Activated T-cell treated with anti-CD3 and anti-CD28 coated beads, Interleukin-2, amount 50 U/mL, for 72 hours (primary cell): ENCODE measurements at places on chromosomes 4 and X. TPM values are rescaled to one million over a fixed set of nuclear protein-coding genes. Genes with fewer than 3 reads are reported as not detected.

The PAGE1 gene
- total RNA-seq: not detected

The NALF2 gene
- 0.31 TPM for total RNA-seq

The WDR17 gene
- 2.9 TPM for total RNA-seq

The ALG13 gene
- 112 TPM for total RNA-seq

The DIPK2B gene
- 0.05 TPM for total RNA-seq

The UGT2B17 gene
- not detected for total RNA-seq

The SSX4B gene
- total RNA-seq: not detected

The CTAG2 gene
- not detected for total RNA-seq

The ARR3 gene
- total RNA-seq: not detected

DNA sequence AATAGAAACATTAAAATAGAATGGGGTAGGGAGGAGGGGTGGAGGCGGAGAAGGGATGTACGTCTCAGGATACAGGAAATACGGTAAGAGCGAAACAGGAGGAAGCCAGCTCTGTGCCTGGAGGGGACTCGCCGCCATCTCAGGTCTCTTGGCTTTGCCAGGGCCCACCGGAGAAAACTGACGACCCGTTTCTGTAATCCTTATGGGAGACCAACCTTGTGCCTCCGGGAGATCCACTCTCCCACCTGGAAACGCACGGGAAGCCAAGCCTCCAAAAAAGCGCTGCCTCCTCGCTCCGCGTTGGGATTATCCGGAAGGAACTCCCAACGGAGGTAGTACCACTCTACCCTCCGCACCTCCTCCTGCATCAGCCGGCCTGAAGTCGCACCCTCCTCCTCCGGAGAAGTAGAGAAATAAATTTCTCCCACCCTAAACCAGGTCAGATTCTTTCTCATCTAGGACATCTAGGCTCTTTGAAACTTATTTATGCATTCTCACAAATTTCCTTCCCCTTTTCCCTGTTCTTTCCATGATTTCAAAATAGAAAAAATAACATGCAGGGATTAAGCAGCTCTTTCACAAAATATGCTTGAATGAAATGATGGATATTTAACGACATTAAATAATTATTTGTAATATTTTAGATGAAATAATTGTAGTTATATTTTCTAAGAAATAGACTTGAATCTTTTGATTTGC lies at the start of gene NBDY:
Gene NBDY (plus strand): TSS at position 92 of the 699 bp plus-strand sequence. CDS start 111 bp downstream, at position 203.
- peak; percentile 39 for DNase-seq

DNA sequence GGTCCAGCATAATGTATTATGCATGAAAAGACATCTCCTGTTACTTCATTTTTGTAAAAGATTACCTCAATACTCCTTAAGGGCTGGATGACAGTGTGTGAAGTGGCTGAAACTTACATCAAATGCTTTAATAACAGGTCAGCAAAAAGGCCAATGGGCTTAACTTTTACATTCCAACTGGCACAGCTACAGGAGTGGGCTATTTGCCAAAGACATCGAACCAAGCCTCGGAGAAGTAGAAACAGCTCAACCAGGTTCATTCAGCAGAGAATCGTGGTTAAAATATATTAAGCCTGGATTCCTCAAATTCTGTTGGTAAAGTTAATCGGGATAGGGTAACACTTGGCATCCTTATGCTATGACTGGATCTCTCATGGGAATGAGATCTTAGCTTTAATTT lies 639.7 kb downstream of the TRIML1 start:
- no peak for DNase-seq

GRCh38 chr4:47642985-47643760 lies 158.1 kb downstream of the ATP10D start:
- DNase-seq: no peak

DNA sequence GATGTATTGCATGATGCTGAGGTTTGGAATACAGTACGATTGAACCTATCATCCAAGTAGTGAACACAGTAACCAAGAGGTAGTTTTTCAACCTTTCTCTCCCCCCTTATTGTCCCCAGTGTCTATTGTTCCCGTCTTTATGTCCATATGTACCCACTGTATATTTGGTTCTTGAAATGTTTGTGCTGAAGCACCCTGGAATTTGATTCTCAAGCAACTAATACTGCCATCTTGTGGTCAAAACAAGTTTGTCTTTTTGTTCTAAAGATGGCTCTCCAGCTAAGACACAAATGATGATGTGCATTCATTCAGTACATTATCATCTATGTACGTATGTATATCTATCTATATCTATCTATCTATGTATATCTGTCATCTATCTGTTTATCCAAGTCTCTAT lies 33.5 kb upstream of the DCX start:
- no peak for DNase-seq

GRCh38 chr4:148434075-148434773 lies 8.0 kb downstream of the NR3C2 start:
- DNase-seq: no peak

DNA sequence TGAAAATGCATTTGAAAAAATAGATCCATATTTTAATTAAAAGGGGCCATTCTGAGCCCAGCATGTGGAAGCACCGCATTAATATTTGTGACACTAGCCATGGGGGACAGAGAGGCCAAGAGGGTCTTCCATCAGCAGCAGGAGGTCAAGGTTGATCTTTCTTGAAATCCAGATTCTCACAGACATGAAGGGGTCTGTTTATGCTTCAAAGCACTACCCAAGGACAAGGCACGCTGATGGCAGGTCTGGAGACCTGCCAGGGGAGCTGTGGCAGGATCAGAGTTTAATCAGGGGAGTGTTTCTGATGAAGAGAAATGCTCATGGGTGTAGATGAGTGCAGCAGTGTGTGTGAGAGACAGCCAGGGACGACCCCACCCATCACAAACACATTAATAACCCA lies 243.3 kb downstream of the LDB2 start:
- DNase-seq: no peak

DNA sequence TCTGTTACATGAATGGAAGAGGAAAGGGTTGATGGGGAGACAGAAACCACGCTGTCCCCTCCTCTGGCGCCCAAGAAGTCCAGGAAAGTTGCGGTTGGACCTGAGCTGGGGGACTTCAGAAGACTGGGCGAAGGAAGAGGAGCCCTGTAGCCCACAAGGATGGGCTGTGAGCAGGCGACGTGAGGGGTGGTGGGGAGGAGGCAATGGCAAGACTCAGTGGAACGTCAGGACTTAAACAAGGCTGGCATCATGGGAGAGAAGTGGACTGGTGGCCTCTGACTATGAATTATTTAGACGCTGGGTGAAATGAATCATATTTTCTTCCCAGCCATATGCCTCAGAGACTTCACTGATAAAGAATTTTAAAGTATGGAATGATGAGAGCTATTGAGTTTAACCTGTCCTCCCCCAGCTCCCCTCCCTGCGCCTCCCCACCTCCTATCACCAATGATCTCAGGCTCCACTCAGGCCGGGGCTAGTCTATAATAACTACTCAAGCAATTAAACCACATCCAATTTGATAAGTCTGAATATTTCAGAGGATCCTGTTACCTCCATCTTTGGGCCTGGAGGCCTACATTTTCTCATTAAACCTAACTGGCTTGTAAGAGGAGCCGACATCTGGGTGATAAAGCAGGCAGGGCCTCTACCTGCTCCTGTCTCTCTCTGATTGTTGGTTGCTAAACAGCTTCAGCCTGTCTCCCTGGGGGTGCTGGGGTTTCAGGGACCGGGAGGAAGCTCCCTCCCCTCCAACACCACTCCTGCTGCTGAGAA lies 63.6 kb downstream of the SMIM20 start:
- DNase-seq: no peak

DNA sequence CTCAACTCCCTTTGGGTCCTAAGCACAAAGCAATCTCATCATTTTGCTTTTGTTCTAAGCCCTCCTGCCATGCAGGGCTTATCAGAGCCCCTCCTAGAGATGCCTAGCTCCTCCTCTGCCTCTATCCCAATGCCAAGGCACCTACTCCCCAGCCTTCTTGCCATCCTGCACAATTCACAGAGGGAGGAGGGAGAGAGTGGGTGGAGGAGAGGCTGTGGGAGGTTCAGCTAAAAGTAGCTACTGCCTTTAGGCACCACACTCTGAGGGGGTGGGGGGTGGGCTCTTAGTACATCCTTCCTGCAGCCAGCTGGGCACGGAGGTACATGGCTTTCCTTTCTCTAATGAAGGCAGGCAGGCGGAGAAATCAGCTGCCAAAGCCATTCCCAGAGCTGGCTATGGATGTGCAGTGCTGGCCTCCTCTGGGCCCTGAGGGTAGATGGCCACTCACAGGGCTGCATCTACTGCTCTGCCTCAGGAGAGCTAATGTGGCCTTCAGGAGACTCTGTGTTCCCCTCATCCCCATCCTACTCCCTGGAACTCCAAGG lies 40.1 kb downstream of the ARHGEF9 start:
- DNase-seq: no peak

- DNase-seq: no peak
These were observed 55.5 kb downstream of the ADRA2C start for GRCh38 chr4:3821580-3822229.

GRCh38 chr4:184924516-184924915 lies 93.8 kb upstream of the HELT start:
- no peak for DNase-seq

- DNase-seq: no peak
These were observed 282.5 kb upstream of the PCDH10 start for GRCh38 chr4:132866616-132867015.

- DNase-seq: no peak
These were observed 39.2 kb upstream of the ANTXR2 start for GRCh38 chr4:80112236-80112635.

DNA sequence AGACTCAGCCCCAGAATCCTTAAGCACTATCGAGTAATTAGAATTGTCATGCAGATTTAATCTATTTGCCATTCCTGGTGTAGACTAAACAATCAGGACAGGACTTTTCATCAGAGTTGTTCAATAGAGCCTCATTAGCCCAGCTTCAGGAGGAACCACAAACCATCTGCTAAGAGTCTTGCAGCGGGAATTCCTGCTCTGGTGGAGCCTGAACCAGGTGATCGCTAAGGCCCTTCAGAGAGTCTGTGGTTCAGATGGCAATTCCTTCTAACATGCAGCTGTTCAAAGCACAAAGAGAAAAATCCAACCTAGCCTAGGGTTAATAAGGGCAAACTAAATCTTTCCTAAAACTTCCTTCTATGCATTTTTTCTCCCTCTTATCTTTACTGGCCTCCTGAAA lies 119.1 kb upstream of the CPEB2 start:
- DNase-seq: no peak

GRCh38 chr4:72112514-72113156 lies 80.8 kb downstream of the NPFFR2 start:
- peak; percentile 41 for DNase-seq

- DNase-seq: no peak
These were observed 299.1 kb downstream of the ARHGAP24 start for GRCh38 chr4:85774000-85774399.

DNA sequence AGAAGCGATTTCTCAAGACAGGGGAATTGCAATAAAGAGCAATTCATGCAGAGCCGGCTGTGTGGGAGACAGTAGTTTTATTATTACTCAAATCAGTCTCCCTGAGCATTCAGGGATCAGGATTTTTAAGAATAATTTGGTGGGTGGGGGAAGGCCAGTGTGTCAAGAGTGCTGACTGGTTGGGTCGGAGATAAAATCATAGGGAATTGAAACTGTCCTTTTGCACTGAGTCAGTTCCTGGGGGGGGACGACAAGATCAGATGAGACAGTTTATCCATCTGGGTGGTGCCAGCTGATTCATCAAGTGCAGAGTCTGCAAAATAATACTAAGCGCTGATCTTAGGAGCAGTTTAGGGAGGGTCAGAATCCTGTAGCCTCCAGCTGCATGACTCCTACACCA lies 502.4 kb downstream of the NLGN4X start:
- no peak for DNase-seq

- no peak for DNase-seq
These were observed 1.1 kb downstream of the PHOX2B start for GRCh38 chr4:41747230-41748055.

DNA sequence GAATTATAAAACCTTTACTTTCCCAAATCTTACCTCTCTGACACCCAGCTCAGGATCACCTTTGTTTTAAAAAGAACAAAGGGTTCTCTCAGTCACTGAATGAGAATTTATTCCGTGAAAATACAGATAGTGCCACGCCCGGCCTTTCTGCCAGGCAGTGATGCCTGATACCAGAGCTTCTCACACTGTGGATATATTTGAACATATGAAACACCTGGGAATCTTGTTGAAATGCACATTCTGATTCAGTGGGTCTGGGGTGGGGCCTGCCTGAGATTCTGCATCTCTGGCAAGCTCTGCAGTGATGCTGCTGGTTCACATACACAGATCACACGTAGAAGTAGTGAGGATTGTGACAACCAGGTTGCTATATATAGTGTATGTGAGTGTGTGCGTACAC lies 46.0 kb downstream of the ELOVL6 start:
- DNase-seq: no peak

- no peak for DNase-seq
These were observed 608.8 kb upstream of the EPHA5 start for GRCh38 chr4:66279084-66279483.

GRCh38 chr4:1369091-1369450 lies 22.1 kb downstream of the UVSSA start:
- no peak for DNase-seq

DNA sequence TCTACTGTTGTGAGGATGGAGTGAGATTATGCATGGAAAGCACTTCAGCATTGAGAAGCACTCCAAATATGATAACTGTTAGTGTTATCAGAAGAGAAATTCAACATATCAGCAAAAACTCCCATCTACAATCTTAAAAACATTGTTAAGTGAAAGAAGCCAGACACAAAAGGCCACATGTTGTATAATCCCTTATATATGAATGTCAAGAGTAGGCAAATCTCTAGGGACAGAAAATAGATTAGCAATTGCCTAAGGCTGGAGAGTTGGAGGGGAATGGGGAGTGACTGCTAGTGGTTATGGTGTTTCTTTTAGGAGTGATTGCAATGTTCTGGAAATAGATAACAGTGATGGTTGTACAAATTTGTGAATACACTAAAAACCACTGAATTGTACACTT lies 122.5 kb upstream of the LNX1 start:
- DNase-seq: no peak

GRCh38 chr4:147794787-147795413 lies 63.0 kb downstream of the ARHGAP10 start:
- DNase-seq: no peak

- DNase-seq: no peak
These were observed 30.4 kb downstream of the SMAD1 start for GRCh38 chr4:145511913-145512522.

DNA sequence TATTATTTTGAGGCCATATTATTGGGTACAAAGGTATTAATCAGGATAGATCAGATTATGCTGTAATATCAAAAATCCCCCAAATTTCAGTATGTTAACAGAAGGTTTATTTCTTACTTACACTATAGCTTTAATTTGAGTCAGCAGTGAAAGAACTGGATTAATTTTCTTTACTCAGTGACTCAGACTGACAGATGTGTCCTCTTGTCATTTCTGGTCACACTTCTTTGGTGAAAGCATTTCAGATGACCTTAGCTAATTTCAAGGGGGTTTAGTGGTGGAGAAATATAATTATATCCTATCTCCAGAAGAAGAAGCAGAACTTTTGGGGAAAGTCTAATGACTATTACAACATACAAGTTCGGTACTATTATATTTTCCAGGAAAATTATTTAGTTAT lies 12.4 kb downstream of the DDIT4L start:
- DNase-seq: no peak

- no peak for DNase-seq
These were observed 252.7 kb downstream of the OPHN1 start for GRCh38 chrX:68180579-68180978.
